Heart right ventricle (tissue), 16 donors: ENCODE measurements at places on chromosomes 4 and X. TPM values are rescaled to one million over a fixed set of nuclear protein-coding genes. Genes with fewer than 3 reads are reported as not detected.

PABPC1L2A gene
- not detected for total RNA-seq

DNA sequence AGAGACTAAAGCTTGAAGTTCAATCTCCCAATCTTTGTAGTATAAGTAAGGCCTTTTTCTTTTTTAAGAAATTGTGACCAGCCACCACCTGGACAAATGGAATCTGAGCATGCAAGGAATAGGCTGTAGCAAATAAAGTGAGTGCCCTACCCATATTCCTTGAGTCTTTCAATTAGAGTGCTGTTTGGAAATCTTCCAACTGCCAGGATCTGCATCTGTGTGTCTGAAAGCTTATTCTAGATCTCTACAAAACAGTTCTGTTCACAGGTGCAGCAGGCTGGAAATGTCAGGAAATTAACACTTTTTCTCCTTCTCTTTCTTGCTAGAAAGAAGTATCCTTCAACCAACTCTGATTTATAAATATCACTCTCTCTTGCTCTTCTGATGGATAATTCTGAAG, 76.7 kb upstream of the NDST3 start:
- DNase-seq, result no peak

DNA sequence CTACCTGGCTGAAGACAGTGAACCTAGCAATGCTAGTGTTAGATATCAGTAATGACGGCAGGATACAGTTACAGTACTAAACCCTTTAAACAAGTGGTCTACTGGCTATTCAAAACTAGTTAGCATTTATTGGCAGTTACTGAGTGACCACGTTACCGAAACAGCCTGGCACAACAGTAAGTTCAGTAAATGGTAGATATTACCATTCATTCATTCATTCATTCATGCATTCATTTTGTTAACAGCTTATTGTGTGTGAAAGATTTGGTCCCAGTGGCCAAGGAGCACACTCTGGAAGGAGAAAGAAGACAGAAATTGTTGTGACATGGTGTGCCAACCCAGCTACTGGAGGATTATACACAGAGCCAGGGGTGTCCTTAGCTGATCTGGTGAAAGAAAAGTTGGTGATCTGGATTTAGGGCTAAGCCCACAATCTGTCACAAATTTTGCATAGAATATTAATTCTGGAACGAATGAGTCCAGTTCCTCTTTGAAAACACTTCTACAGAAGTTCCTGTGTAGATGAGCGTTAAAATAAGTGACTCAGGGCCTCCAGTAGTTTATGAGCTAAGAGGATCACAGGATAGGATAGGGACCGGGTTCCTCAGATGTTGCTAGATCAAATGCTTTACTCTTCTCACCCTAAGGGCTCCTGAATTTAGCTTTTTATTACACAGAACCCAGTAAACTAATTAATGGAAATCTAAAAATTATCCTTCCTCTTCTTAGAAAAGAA, 179.1 kb downstream of the CBR4 start:
- no peak for DNase-seq

DNA sequence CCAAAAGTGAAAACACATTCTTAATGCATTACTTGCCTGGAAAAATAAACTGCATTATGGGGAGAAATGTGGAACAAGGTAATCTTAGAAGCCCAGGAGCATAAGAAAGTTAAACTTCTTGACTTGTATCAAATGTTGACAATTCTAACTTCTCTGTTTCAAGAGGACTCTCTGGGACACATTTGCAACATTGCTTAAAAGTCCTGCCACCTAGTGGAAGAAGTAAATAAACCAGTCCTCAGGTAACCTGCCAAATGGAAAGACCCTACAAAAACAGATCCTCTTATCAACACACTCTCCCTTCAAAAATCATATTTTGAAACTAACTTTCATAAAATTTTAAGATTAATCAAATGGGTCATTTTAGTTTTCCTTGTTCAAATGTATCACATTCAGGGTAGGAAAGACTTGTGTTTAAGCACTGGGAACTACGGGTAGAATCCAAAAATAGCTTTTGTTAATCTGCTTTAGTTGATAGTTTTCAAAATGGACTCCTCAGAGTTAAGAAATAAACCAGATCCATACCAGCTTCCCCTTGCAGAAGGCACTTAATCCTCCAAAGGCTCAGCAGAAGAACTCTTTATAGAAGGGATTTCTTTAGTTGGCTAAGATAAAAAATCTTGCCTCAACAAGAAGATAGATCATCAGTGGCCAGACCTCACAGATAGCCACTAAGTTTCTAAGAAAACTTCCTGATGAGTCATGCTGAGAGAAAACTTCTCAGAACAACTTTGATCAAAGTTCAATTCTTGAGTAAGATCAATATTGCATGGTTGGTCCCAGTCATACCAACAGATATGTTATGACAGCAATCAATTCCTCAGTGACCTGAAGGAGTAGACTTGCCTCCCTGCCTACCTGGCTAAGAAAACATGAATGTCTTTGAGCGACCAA, 141.7 kb downstream of the HHIP start:
- no peak for DNase-seq

GPR82 gene
- total RNA-seq, result not detected

SMR3B gene
- total RNA-seq, result not detected

RIBC1 gene
- 0.53 TPM for total RNA-seq

AVPR2 gene
- 1.4 TPM for total RNA-seq

DNA sequence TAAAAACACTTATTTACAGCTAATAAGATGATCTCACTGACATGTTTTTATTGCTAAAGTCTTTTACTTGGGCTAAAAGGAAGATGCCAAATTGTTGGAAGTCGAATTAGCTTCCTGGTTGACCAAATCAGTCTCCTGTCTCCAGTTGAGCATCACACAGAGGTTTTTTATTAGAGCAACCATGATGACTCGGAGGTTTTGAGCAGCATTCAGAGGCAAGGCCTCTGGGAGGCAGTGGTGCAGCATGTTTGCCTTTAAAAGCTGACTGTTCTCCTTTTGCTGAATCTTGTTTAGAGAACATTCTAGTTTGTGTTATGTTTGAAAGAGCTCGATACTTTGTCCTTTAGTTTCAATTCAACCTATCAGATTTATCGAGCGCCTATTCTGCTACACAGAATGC, 2.1 kb downstream of the UCHL1 start:
- DNase-seq, result no peak

BEND2 gene
- total RNA-seq, result not detected

XK gene
- total RNA-seq, result 9.4 TPM

- no peak for DNase-seq
Observed at GRCh38 chr4:16290681-16291420, 64.6 kb upstream of the TAPT1 start.

DNA sequence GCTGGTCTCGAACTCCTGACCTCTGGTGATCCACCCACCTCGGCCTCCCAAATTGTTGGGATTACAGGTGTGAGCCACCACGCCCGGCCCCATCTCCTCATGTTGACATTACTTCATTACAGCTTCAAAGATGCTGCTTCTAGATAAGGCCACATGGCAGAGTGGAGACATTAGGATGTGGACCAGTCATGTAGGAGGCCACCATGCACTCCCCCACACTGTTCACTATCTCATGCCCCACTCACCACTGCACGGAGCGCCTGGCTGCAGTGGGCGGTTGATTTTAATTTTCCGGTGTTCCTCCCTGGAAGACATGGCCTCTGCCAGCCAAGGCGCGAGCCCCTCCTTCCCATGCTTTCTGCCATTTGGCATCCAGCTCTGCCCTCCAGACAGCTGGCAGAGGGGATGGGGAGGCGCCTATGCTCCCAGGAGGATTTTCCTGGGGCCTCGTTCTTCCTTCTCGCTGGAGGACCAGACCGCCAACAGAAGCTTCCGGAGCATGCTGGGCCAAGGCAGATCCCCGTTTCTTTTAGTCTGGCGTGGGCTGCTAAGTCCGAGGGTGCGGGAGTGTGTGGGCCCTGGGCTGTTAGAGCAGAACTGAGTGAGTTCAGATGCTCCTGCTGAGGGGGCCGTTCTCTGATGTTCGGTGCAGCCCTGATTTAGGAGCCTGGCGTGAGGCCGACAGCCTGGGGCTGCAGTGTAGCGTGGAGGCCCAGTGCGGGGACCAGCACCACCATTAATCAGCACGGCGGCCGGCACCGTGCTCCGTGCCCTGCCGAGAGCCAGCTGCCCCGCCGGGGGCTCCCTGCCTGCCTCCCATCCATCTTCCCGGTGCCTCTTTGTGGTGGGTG, 93.1 kb downstream of the SORCS2 start:
- DNase-seq, result no peak

DNA sequence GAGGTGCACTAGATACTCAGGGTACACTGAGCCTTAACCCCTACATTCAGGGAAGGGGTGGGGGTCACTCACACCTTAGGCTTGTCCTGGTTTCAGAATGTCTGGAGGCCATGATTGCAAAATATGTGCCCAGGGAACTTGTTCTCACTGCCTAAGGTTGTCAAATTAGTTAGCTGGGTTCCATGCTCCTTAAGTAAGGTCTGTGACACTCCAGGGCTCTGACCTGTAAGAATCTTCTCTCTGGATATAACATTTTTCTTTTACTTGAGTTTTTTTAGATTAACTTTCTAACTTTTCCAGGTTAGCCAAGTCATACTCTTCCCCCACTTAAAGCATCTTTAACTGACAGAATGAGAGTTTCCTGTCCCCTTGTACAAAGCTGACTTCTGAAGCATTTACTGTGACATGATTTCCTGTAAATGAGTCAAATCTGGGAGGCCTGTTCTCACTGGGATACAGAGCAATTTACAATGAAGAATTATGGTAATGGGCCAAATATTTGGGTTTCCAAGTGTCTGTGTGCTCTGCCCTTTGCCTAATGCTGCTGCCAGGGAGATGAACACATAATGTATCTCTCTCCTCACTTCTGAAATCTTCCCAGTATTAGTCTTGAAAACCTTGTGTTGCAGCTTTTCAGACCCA, 101.7 kb downstream of the GATB start:
- no peak for DNase-seq
